ENCODE measurements at places on chromosomes 6 and 20. TPM values are rescaled to one million over a fixed set of nuclear protein-coding genes. Genes with fewer than 3 reads are reported as not detected.

- no peak for DNase-seq
- H3K27me3 ChIP-seq = no peaks in the 10 kb centered on the region
- H3K4me1 ChIP-seq = no peaks in the 10 kb centered on the region
- H3K36me3 ChIP-seq = no peaks in the 10 kb centered on the region
- H3K27ac ChIP-seq = no peak overlapping the region
These were observed 250.8 kb upstream of the RSPO3 start for GRCh38 chr6:126867641-126868040.

- peaks cover 88% of the 10 kb centered on the region for H3K36me3 ChIP-seq
- peak; percentile 61 for DNase-seq
- no peak overlapping the region for H3K4me3 ChIP-seq
- H3K4me1 ChIP-seq = no peaks in the 10 kb centered on the region
These were observed 18.3 kb downstream of the ZNF335 start for GRCh38 chr20:45953672-45954071.

The C6orf132 gene
- not detected for total RNA-seq

The AURKA gene
- total RNA-seq = 2.1 TPM
